ENCODE measurements at places on chromosomes 12 and 14.

- H3K36me3 ChIP-seq: peaks cover 61% of the 10 kb centered on the region
- H3K4me3 ChIP-seq: peak overlapping the region; percentile 51
- H3K27ac ChIP-seq: peak overlapping the region; percentile 88
- H3K27me3 ChIP-seq: no peaks in the 10 kb centered on the region
Measured at GRCh38 chr12:6540181-6540877, 6.0 kb downstream of the GAPDH start.

- no peak for DNase-seq
- H3K27me3 ChIP-seq: no peaks in the 10 kb centered on the region
- H3K4me1 ChIP-seq: no peaks in the 10 kb centered on the region
- no peak overlapping the region for H3K4me3 ChIP-seq
- no peaks in the 10 kb centered on the region for H3K36me3 ChIP-seq
Measured at GRCh38 chr14:39614297-39614923, 182.2 kb upstream of the FBXO33 start.

DNA sequence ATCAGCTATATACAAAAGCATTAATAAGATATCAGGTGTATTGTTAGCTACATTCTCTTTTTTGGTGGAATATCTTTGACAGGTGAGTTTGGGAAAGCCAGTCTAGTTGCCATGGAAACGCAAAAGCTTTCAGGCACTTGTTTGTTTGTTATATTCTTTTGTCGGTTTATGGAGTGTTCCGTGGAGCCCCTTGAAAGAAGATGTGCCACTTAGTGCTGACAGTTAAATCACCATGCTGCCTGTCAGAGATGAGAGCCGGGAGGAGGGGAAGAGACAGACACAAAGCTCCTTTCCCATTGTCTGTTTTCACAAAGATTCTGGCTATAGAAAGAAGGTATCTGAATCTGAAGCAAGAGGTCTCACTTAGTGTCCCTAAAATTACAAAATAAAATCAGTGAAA, 170.8 kb downstream of the SNAPC1 start:
- no peak for DNase-seq
- H3K27ac ChIP-seq: no peak overlapping the region
- H3K4me3 ChIP-seq: no peak overlapping the region
- peaks cover 33% of the 10 kb centered on the region for H3K27me3 ChIP-seq
- no peaks in the 10 kb centered on the region for H3K4me1 ChIP-seq

DNA sequence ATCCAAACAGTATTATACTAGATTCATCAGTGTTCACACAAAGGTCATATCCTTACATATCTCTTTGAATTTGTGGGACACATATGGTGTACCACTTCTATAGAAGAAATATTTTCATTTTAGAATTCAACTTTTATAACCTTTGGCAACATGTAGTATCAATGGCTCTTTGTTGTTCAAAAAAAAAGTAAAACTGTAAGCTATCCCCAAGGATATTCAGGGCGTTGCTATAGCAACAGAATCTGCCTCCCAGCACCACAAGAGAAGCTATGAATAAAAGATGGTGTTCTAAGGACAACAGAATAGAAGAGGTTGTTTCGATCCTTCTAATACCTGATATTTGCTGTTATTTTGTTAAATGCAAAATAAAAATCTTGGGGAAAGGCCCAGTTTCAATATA, 139.3 kb downstream of the BRMS1L start:
- H3K4me1 ChIP-seq: no peaks in the 10 kb centered on the region
- H3K36me3 ChIP-seq: no peaks in the 10 kb centered on the region
- H3K27me3 ChIP-seq: peaks cover 8% of the 10 kb centered on the region
- no peak for DNase-seq

DNA sequence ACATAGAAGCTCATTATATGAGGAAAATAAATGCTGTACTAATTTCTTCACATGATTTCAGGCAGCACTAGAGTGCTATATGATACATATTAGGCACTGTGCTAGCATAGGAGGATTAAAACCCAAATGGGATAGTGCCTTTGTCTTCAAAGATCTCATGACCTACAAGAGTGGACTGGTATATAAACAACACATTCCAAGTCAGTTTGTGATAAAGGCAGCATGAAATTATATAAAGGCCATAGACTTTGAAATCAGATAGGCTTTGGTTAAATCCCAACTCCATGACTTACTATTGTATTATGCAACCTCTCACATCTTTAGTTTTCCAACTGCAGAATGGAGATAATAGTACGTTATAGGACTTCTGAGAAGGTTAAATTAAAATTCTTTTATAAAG, 179.7 kb downstream of the RAD51B start:
- H3K27ac ChIP-seq: no peak overlapping the region
- no peaks in the 10 kb centered on the region for H3K4me1 ChIP-seq
- no peaks in the 10 kb centered on the region for H3K27me3 ChIP-seq

DNA sequence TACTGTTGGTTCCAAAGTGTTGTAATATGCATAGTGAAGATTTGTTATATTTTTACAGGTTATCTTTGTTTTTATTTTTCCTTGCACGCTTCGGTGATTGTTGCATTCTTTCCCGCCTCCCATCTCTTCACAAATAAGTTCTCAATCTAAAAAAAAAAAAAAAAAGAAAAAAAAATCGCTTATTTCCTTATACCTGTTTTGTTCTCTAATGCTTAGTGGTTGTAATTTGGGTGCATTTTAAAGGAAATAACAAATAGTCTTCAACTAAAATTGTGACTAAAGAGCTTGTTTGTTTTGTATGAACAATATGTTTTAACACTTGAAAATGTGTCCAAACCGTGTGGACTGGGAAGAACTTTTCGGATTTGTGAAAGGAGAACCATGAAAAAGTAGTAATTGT, 1.5 kb downstream of the CAND1 start:
- no peak for DNase-seq
- H3K4me1 ChIP-seq: peaks cover 60% of the 10 kb centered on the region
- no peaks in the 10 kb centered on the region for H3K27me3 ChIP-seq
- peak overlapping the region; percentile 92 for H3K27ac ChIP-seq
- peak overlapping the region; percentile 94 for H3K4me3 ChIP-seq

DNA sequence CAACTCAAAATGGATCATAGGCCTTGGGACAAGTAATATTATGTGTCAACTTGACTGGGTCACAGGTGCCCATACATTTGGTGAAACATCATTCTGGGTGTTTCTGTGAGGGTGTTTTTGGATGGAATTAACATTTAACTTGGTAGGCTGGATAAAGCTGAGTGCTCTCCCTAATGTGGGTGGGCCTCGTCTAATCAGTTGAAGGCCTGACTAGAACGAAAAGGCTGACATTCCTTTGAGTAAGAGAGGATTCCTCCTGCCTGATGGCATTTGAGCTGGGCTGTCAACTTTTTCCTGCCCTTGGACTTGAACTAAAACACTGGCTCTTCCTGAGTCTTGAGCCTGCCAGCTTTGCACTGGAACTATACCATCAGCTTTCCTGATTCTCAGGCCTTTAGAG, 93.4 kb upstream of the ESRRB start:
- H3K36me3 ChIP-seq: no peaks in the 10 kb centered on the region
- H3K27me3 ChIP-seq: peaks cover 9% of the 10 kb centered on the region
- no peak overlapping the region for H3K27ac ChIP-seq
- no peak overlapping the region for H3K4me3 ChIP-seq
- DNase-seq: no peak

- peaks cover 16% of the 10 kb centered on the region for H3K4me1 ChIP-seq
- no peaks in the 10 kb centered on the region for H3K27me3 ChIP-seq
- DNase-seq: no peak
Measured at GRCh38 chr14:64281805-64282204, 12.4 kb downstream of the ESR2 start.

DNA sequence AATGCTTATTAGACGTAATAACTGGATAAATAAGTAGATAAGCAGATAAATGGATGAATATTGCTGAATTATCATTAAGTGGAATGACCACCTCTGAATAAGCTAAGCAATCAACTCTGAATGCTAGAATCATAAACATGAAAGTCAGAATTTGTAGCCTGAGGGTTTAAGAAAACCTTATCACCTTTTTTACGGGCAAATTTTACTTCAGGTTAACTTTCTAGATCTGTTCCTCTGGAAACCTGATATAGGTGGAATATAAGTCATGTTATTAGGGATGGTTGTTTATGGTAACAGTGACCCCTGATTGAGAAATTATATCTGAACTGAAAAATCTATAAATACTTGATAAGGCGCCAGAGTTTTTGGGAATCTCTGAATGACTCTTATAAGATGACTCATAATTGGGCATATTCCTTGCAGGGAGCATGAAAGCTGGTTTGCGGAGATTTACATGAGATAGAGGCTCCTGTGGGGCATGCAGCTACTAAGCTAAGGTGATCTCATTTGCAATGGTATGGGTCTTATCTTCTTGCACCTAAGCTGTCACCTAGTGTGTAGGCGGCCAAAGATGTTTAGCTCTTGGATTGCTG, 12.1 kb downstream of the SPX start:
- no peak overlapping the region for H3K4me3 ChIP-seq
- no peak for DNase-seq
- H3K4me1 ChIP-seq: peaks cover 2% of the 10 kb centered on the region
- no peak overlapping the region for H3K27ac ChIP-seq

DNA sequence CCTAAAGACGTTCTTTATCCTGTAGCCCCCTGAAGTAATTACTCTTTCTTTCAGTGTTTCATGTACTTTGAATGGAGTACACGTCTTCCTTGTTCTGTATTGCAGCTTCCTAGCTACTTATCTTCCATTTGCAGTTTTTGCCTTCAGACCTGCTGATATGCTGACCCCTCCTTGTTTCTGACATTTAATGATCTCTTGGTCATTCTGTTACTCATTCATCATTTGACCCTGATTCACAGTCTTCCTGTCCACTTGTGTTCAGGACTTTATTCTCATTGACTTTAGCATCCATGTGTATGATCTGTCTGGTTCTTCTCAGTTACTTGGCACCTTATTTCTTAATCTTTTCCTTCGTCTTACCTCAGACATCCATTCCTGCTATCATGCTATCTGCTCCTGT, 22.2 kb downstream of the CPSF2 start:
- DNase-seq: no peak
- no peak overlapping the region for H3K27ac ChIP-seq
- H3K27me3 ChIP-seq: no peaks in the 10 kb centered on the region
- peaks cover 56% of the 10 kb centered on the region for H3K36me3 ChIP-seq
- peaks cover 5% of the 10 kb centered on the region for H3K4me1 ChIP-seq
- no peak overlapping the region for H3K4me3 ChIP-seq

GRCh38 chr12:25655702-25656101, 102.6 kb upstream of the LMNTD1 start:
- H3K27ac ChIP-seq: no peak overlapping the region
- no peak for DNase-seq
- H3K27me3 ChIP-seq: no peaks in the 10 kb centered on the region
- H3K4me3 ChIP-seq: no peak overlapping the region
- no peaks in the 10 kb centered on the region for H3K4me1 ChIP-seq

- H3K27me3 ChIP-seq: no peaks in the 10 kb centered on the region
- no peaks in the 10 kb centered on the region for H3K36me3 ChIP-seq
- H3K4me3 ChIP-seq: no peak overlapping the region
- H3K4me1 ChIP-seq: peaks cover 17% of the 10 kb centered on the region
Measured at GRCh38 chr12:122123761-122124145, 45.2 kb downstream of the MLXIP start.

- no peak overlapping the region for H3K4me3 ChIP-seq
- no peaks in the 10 kb centered on the region for H3K36me3 ChIP-seq
- peaks cover 13% of the 10 kb centered on the region for H3K27me3 ChIP-seq
- no peak overlapping the region for H3K27ac ChIP-seq
- no peak for DNase-seq
Measured at GRCh38 chr12:32770141-32770540, 14.4 kb upstream of the YARS2 start.

DNA sequence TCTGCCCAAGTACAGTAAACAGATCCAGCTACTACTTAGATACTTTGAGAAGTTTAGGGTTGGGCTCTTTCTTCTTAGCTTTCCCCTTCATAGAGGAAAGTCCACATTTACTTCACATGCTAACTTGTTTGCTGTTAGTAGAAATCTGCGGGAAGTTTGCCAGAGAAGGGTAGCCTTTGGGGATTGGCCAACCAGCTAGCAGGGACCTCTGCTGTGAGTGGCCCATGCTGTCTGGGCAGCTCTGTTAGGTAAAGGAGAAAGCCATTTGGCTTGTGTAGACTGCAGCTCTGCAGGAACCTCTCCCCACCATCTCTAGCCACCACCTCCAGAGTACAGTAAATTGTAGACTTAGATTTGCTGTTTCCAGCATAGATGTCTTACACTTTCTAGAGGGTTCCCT, 193.9 kb downstream of the RGS6 start:
- DNase-seq: no peak
- H3K4me3 ChIP-seq: no peak overlapping the region

GRCh38 chr12:124759841-124760503, 103.7 kb downstream of the SCARB1 start:
- no peak overlapping the region for H3K4me3 ChIP-seq
- H3K27me3 ChIP-seq: peaks cover 33% of the 10 kb centered on the region
- no peaks in the 10 kb centered on the region for H3K36me3 ChIP-seq
- peaks cover 5% of the 10 kb centered on the region for H3K4me1 ChIP-seq
- no peak for DNase-seq

GRCh38 chr12:126248871-126249403, 1183.7 kb downstream of the AACS start:
- no peaks in the 10 kb centered on the region for H3K4me1 ChIP-seq
- H3K36me3 ChIP-seq: no peaks in the 10 kb centered on the region
- H3K27ac ChIP-seq: no peak overlapping the region
- DNase-seq: no peak
- no peak overlapping the region for H3K4me3 ChIP-seq

DNA sequence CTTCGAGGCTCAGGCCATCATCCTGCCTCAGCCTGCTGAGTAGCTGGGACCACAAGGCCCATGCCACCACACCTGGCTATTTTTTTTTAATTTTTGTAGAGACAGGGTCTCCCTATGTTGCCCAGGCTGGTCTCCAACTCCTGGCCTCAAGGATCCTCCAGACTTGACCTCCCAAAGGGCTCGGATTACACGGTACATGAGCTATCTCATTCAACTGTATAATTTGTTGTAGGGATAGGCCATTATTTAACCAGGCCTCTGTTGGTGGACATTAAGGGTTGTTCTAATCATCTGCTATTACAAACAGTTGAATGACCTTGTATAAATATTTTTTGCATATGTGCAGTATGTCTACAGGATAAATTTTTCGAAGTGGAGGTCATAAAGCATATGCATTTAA, 9.0 kb downstream of the KIF5A start:
- H3K27me3 ChIP-seq: peaks cover 10% of the 10 kb centered on the region
- H3K4me3 ChIP-seq: no peak overlapping the region
- peaks cover 2% of the 10 kb centered on the region for H3K4me1 ChIP-seq
- no peak overlapping the region for H3K27ac ChIP-seq

- H3K4me3 ChIP-seq: peak overlapping the region; percentile 68
- H3K4me1 ChIP-seq: peaks cover 44% of the 10 kb centered on the region
- H3K27me3 ChIP-seq: peaks cover 2% of the 10 kb centered on the region
- peak overlapping the region; percentile 53 for H3K27ac ChIP-seq
Measured at GRCh38 chr14:97634751-97635150, 837.6 kb downstream of the VRK1 start.

- no peaks in the 10 kb centered on the region for H3K27me3 ChIP-seq
- peaks cover 54% of the 10 kb centered on the region for H3K36me3 ChIP-seq
- H3K27ac ChIP-seq: no peak overlapping the region
Measured at GRCh38 chr12:11846488-11846887, 197.0 kb downstream of the ETV6 start.
